ENCODE measurements at places on chromosomes 7 and 10. TPM values are rescaled to one million over a fixed set of nuclear protein-coding genes. Genes with fewer than 3 reads are reported as not detected.

The ITGA8 gene
- 47.4 TPM for total RNA-seq

The TMEM229A gene
- not detected for total RNA-seq

The THNSL1 gene
- 0.65 TPM for total RNA-seq

The RBM28 gene
- 15.1 TPM for total RNA-seq

The FGFR2 gene
- total RNA-seq = 61.5 TPM

The ZNF22 gene
- total RNA-seq = 17.5 TPM

The PTPRE gene
- 22.4 TPM for total RNA-seq

The LEP gene
- total RNA-seq = not detected

GRCh38 chr10:77682393-77683087 lies 44.9 kb upstream of the KCNMA1 start:
- DNase-seq = peak; percentile 79

GRCh38 chr10:14658331-14659127 lies 116.2 kb downstream of the FAM107B start:
- DNase-seq = no peak

DNA sequence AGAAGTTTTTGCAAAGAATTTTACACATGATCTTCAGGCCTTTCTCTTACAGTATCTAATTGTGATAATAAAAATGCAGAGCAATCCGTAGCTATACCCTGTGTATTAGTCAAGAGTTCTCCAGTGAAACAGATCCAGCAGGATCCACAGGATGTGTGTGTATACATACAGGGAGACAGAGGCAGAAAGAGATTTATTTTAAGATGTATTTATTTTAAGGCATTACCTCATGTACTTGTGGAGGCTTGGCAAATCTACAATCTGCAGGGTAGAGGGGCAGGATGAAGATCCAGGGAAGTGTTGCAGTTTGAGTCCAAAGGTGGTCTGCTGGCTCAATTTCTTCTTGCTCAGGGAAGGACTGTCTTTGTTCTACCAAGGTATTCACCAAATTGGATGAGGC lies 41.7 kb downstream of the ARHGAP12 start:
- no peak for DNase-seq

DNA sequence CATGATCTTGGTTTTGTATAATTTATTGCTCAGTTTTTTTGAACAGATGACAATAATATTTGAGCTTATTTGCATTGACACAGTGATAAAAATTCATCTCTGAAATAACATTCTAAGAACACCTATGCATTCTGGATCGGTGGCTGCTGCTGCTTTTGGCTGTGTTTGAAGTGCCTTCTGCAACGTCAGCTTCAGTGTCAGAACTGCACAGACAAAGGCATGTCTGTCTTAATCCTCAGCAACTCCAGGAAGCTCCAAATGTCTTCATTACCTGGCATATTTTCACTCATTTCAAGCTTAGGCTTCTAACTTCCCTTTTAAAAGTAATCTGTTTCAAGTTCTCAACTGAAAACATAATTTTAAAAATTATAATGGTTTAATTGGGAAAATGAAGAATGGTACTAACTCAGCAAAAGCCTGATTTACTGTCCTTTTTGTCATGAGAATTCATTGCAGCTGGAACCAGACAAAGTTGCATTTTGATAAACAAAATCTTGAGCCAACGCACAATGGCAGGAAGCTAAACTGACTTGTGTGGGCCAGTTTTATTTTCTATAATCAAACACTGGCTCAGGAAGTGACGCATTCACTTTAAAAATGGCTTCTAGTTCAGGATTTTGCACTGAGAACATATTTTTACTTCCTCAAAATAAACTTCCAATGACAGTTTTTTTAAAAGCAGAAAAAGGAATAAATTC lies 38.7 kb downstream of the NPS start:
- DNase-seq = no peak

- no peak for DNase-seq
These were observed 80.8 kb downstream of the ZNF92 start for GRCh38 chr7:65454469-65454868.

DNA sequence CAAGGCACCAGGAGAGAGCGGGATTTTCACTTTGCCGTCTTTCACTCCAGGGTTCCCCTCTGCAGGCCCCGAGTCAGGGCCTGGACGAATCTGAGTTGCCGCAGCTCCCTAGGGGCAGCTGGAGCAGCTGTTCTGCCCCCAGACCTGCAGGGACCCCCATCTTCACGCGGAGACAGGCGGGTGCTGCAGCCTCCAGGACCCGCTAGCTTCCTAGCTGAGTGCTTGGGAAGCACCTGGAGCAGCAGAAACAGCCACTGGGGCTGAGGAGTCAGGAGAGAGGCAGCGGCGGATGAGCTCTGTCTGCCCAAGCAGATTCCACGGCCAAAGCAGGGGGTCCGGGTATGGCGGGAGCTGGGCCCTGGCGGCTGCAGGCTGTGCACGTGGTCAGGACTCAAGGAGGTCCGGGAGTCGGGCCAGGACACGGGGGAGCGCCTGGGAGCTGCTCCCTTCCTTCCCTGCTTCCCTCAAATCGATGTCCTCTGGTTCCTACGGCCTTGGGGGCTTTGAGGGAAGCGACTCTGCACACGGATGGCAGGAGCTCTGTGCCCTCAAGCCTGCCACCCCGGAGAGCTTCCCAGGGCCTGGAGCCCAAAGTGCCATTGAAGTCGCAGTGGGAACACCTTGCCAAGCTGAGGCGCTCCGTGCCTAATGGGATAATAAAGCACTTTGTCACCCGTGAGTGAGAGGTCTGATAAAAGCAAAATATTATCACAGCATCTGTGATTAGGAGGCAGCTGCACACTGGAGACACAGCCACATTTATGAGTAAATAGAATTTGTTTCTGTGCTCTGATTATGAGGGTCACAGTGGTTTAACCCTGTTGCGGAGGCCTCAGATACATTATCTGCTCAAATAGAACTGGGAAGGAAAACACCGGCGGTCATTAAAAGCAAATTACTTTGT lies 17.2 kb downstream of the MNX1 start:
- DNase-seq = no peak

GRCh38 chr10:77546042-77546441 lies 91.6 kb downstream of the KCNMA1 start:
- no peak for DNase-seq

DNA sequence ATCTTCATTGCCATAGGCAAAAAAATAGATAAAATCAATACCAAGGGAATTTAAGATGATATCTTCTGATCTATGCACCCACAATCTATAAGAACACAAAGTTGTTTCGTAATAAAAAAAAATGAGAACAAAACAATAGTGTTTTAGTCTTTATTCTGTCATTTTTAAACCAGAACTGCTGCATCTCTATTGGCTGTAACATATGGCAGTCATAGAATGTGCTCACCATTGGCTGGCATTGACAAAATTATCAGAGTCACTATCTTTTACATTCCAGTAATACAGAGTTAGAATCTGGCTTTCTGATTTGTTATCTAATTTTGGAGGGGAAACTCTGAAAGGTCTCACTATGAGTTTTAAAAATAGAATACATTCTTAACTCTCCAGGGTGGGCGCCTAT lies 138.6 kb upstream of the CCDC6 start:
- DNase-seq = no peak

DNA sequence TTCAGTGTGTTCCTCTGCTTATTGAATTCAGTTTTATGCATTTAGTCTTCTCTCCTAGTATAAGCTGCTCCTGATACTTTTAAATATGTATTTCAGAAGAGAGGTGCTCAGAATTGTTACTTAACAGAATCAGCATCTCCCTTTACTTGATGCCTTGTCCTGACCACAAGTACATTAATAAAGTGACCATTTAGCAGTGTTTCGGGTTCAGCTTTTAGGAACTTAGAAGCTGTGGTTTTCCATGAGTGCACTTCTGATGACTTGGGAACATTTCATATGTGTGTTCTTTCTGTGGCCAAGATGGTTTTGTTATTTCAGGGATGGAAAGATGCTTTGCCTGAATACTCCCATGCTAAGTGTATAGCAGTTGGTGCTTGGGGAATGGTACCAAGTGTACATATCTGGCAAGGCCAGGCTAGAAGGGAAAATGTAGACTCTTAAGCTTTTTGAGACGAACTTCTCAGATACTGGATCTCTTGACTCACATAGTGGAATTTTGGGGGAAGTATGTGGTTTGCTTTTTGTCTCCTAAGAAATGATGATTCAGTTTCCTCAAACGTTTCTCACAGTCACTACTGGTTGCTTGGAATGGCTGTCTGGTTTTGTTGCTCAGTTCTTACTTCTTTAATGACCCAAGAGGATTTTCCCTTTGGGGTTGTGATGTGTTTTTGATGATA lies 17.2 kb downstream of the SGPL1 start:
- DNase-seq = no peak

GRCh38 chr7:43533801-43534479 lies 49.0 kb upstream of the STK17A start:
- DNase-seq = no peak

- DNase-seq = no peak
These were observed 44.5 kb upstream of the ACBD5 start for GRCh38 chr10:27285093-27285492.

- no peak for DNase-seq
These were observed 707 bp upstream of the GHITM start for GRCh38 chr10:84138478-84139125.

DNA sequence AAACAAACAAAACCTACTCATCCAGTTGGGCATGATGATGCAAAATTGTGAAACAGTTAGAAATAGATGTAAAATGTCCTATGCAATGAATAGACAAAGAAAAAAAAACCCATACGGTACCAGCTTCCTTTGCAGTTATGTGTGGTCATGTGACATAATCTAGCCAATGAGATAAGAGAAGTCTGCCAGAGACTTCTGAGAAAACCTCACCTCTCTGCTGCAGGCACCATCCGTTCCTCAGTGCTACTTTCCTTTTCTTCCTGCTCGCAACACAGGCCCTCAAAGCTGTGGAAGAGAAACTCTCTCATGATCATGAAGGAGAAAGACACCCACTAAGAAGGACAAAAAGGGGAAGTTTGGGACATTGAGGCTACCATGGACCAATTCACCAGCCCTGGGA lies 76.8 kb upstream of the CARD11 start:
- DNase-seq = no peak

DNA sequence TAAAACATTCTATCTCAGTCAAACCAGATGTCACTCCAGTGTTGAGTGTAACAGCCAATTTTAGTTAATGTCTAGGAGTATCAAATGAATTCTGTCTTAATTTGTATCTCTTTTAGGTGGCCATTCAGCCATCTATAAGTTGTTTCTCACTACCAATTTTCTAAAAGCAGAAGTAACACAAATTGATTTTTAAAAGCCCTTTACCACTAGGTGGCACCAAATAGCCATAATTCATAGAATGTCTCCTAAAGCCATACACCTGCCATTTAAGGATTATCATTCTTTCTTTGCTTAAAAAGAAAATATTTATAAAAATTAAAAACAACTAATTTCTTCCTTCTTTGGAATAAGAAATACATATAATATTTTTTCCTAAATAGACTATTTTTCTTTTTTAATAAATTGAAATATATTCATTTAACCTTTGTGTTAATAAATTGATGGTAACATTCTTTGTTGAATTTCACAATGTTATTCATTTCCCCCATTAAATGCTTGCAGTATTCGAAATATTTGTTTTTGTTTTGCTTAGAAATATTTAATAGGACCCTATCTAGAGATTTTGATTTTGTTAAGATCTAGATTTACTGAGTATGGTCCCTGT lies 107.8 kb upstream of the PPP1R3A start:
- DNase-seq = no peak

- no peak for DNase-seq
These were observed 10.8 kb downstream of the ANTXRL start for GRCh38 chr10:46297406-46298204.

DNA sequence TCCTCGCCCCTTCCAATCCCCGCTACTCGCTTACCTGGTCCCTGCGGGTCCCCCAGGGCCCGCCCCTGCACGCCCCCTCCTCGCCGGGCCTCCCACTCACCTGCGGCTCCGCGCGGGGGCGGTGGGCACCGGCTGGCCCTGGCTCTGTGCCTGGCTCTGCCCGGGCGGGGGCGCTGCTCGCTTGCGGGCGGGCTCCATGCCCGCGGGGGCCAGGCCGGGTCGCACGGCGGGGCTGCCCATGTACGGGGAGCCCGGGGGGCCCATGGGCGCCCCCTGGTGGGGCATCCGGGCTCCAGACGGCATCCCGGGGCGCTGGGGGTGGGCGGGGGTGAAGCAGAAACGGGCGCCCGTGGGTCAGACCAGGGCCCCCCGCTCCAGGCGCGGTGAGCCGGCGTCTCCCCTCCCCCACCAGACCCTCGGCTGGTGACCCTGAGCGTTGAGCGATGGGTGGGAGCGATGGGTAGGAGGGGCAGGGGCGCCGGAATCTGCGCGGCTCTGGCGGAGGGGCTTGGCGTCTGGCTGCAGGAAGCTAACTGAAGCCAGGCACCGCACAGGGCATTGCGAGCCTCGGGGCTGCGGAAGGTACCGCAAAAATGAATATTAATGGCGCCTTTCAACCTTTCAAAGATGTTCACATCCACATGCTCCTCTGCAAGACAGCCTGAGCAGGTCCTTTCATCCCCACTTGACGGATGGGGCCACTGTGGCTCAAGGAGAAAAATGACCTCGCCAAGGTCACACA lies 3.0 kb downstream of the SMARCD3 start:
- DNase-seq = no peak

GRCh38 chr10:63765126-63765525 lies 243.9 kb downstream of the REEP3 start:
- no peak for DNase-seq

GRCh38 chr10:97071496-97071895 lies 114.3 kb downstream of the SLIT1 start:
- no peak for DNase-seq

DNA sequence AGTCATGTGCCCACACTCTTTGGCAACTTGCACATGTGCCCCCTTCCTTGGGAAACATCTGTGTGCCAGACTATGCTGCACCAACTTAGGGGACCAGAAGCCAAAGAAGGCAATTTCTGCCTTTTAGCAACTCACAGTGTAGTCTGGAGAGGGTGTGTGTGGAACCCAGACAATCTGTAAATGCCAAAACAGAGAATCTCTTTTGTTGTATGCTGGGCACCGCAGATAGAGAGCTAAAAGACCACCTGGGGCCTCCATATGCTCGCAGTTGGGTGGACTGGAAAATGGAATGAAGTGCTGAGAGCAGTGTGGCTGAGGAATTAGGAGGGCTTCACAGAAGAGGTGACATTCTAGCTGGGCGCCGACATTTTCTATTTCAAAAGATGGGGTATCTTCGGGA lies 26.4 kb downstream of the UBTD1 start:
- DNase-seq = no peak

DNA sequence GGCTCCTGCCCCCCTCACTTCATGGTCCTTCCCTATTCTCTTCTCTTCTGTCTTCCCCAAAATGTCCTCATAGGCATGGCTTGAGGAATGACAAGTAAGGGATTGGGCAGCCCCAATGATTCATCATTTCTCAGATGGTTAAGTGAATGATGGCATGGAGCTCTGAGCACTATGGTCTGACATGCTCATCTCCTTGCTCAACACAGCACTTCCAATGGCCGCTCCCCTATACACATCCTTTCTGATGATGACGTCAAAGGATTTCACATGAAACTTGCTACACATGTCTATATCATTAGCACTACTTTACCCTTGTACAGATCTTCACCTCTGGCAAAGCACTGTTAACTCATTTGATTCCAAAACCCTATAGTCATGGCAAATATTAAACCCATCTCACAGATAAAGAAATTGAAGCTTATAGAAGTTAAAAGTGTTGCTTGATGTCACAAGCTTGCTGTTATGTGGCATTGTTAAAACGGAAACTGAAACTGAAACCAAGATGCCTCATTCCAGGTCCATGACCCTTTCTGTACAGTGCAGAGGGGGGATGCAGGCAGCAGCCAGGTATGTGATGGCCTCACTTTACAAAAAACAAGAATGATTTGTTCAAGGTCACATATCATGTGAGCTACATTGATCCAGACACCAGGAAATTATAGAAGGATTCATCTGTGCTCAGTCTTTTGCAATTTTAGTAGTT lies 90.0 kb upstream of the PLXNA4 start:
- DNase-seq = no peak

All from esophagus muscularis mucosa (tissue), 4 donors.